Fibroblast of upper back skin (primary cell): ENCODE measurements at places on chromosomes 11 and 22.

DNA sequence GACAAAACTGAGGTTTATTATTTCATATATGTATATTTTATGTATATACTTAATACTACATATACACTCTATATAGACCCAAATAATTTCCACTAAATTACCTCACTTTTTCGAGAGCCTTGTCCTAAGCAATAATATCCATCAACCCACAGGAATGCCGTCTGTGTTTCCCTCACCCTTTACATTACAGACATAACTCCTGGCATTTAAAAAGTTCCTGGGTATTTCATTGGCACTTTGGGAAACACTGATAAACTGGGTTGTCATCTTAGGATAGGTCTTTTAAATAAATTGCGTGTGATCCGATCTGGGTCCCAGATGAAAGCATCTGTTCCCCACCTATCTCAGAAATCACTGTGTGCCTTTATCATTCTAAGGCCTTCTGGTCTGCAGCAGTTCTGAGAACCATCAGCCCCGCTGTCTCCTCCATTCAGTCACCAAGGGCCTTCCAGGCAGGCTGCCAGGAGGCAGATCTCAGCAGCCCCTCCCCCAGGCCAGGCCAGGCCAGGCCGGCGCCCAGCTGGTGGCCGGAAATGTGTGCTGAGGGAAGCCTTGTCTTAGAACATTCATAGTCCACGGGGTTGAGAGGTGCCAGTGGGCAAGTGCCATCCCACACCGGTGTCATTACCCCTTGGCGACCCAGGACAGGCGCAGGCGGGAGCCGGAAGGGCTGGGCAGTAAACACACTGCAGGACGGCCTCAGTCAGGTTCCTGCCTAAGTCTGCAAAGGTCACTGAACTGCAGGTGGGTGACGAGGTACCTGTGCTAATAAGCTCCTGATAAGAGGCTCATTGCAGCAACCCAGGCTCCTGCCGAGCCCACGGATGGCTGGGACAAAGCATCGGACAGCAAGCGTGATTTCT is 3.3 kb downstream of the FGF19 start:
- peak; percentile 62 for DNase-seq

DNA sequence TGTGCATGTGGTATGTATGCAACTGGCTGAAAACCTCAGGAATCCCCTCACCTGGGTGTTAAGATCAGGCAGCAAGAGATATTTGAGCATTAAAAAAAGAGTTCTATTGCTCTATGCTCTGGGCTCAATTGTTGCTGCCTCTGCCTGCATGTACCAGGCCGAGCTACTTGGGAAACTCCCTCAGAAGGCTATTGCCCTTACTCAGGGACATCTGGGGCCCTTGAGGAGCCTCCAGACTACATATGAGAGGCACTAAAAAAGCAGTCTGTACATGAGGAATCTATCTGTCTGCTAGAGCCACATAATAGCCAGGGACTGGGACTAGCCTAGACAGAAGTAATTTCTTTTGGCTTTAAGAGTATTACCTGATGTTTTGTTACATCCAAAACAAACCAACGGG is 120.1 kb downstream of the SWAP70 start:
- no peak for DNase-seq

DNA sequence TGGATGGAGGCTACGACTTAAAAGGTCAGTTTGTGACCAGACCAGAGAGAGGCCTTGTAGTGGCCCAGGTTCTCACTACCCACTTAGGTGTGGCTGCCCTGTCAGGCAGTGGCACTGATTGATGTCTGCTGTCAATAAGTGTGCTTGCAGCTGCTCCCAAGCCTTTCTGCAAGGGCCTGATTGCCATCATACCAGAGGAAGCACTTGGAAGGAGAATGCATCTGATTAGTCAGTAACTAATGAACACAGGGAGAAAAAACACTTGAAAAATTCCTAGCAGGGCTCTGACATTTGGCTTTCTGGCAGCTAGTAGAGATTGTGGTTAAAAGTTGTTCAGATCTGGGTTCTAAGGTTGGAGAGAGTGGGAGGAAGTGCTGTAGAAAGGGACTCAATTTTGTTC is 107.5 kb downstream of the NAV2 start:
- peak; percentile 71 for DNase-seq

- peak; percentile 58 for DNase-seq
Observed at GRCh38 chr11:74783241-74783871, 34.7 kb downstream of the RNF169 start.

DNA sequence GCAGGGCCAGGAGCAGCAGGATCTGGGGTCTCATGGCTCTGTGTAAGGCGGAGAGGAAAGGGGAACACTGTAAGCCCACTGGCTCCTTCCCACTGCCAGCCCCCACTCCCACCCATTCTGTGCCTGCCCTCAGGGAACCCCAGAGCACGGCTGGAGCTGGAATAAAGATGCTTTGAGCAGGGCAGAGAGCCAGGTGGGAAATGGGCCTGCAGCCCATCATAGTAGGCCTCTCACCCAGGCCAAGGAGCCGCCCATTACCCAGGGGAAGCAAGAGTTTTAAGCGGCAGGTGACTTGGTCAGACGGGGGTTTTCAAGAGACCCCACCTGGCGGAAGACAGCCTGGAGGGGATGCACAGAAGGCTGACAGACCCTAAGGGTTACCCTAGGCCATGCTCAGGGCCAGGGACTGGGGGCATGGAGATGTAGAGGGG is 4.6 kb downstream of the LRRC32 start:
- no peak for DNase-seq

- peak; percentile 90 for DNase-seq
Observed at GRCh38 chr11:118938491-118939403, 13.0 kb upstream of the BCL9L start.

DNA sequence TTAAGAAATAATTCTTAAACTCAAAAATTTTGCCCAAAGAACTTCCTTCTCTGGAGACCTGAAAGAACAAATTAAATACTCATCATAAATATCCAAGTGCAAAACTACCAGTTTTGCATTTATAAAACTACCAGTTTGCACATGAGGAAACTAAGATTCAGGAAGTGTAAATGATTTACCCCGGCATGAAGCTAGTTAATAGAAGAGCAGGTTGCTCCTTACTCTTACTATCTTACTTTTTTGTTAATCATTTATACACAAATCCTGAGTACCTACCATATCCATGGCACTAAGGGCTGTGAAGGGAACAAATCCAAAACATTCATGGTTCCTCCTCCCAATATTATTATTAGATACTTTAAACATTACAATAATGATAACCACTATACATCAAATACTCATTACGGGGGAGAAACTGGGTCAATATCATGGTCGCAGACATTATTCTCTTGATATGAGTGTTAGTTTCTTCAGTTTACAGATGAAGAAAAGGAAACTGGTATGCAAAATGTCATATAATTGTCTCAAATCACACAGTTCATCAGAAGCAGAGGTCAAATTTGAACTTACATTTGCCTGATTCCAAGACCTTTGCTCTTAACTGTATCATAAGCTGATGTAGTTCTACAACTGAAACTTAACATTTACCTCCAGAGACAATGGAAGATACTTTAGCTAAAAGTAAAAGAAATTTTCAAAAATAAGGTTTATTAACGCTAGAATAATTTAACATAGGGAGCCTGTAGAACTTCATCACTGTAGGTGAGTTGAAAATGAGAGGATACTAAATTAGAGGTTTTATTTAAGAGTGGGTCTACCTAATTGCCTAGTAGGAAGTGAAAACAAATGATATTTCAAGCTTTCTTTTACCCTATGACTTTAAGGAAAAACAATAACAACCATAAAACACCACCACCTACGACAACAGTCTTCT is 74.5 kb downstream of the FAM76B start:
- DNase-seq, result no peak

GRCh38 chr11:113141010-113141409 is 173.4 kb upstream of the TTC12 start:
- no peak for DNase-seq

DNA sequence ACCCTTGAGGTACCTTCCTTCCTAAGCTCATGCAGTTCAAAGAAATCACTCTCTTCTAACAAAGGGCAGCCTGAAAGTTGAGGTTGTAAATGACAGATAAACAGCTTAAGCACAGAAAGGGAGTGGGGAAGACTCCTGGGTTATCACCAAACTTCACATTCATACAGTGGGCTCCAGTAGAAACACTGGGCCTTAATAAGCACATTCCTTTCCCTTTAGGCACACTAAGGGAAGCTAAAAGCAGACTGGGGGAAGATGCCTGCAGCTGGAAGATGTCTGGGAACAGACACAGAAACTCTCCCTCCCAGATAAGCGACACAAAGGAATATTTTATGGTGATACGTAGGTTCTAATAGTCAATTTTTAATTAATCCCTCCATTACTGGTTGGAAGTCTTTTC is 350.3 kb upstream of the MPPED2 start:
- DNase-seq, result peak; percentile 57

DNA sequence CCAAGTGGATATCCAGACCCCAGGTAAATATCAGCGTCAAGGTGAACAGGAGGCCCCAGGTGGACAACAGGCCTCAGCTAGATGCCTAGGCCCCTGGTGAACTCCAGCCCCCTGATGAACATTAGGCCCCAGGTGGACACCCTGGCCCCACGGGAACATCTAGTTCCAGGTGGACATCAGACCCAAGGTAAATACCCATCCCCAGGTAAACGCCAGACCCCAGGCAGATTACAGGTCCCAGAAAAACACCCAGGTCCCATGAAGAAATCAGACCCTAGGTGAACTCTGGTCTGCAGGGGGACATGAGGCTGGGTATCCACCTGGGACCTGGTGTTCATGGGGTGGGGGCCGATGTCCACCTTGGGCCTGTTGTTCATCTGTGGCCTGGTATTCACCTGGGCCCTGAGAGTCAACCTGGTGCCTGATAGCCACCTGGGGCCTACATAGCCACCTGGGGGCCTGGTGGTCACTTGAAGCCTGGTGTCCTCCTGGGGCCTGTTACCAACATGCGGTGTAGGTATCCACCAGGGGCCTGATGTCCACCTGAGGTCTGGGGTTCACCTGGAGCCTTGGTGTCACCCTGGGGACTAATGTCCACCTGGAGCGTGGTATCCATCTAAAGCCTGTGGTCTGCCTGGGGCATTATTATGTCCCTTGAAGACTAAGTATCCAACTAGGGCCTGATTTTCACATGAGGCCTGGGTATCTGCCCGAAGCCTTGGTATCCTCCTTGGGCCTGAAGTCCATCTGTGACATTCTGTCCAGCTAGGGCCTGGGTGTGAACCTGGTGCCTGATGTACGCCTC is 56.8 kb upstream of the SEPTIN5 start:
- no peak for DNase-seq

GRCh38 chr11:35115688-35116030 is 23.3 kb upstream of the CD44 start:
- no peak for DNase-seq

DNA sequence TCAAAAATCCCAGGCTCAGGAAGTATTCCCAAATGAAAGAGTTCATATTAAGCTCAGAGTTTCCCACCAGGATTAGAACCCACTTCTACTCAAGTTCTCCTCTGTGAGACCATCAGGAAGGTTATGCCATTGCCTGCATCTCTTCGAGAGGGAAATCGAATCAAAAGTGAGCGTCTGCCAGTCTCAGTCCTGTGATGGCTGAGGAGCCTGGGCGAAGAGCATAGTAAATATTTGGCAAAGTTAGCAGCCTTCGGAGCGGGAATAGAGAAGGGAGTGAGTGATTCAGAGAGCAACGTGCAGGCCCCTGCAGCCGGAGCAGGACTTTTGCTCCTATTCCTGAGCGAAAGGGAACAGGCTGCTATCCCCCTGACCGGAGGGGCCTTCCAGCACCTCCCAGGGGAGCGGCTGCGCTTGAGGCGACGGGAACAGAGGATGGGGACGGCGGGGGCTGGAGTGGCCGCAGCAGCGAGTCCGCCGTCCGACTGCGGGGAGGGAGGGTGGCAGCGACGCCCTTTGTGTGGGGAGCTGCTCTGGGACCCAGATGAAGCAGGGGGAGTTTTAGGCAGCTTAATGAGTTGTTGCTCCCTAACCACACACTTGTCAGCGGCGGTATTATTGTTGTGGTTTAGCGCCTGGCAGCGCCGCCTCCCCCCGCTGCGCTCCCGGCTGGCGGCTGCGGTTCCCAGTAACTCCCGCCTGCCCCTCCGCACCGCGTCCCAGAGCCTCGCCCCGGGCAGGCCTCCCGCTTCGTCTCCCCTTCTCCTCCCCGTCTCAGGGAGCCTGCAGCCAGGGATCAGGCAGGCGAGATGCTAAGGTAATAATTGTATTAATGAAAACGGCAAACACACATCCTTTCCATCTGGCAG is 21.7 kb upstream of the NRGN start:
- DNase-seq, result peak; percentile 26

DNA sequence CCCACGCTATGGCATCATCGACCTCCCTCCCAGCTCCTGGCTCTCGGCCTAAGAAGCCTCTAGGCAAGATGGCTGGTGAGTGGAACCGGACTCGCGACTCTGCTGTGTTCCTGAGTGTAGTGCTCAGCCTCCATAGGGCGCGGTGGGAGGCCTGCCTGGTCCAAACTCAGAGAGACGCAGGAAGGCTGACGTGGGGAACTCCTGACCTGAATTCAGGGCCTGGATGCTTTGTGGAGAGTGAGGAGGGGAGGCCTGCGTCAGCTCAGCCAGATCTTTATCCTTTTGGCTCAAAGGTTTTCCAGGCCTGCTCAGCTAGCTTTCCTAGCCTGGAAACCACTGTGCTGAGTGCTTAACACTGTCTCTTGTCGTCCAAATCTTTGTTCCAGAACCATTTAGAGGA is 8.0 kb downstream of the TIRAP start:
- DNase-seq, result no peak

- no peak for DNase-seq
Observed at GRCh38 chr11:115078461-115079438, 400.4 kb downstream of the NXPE2 start.

- DNase-seq, result no peak
Observed at GRCh38 chr11:133156986-133157745, 375.1 kb downstream of the OPCML start.

DNA sequence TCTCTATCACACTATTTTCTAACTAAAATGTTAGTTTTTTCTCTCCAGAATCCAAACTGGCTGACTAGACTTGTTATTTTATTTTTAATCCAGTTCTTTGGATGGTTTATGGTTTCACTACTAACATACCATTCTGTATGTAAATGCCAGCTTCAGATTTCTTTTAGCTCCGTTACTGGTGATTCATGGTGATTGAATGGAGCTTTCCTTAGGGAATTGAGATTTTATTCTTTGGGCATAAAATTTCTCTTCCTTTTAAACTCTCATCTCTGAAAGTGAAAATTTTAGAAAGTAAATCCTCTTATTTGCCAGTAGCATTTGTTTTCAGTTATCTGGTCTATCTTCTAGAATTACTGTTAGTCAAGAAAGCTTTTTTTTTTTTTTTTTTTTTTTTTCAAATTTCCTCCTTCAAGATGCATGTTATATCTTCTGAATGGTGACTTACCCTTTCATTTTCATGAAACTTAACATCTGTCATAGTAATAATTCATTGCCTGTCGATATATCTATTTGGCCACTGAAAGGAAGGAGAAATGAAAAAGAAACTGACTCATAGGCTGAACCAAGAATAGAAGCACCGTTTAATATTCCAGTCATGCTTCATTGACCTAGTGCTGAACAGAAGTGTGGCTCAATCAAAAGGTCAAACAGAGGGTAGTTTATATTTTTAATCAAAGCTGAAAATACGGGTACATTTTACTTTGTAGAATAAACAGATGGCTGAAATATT is 6.4 kb downstream of the ENDOD1 start:
- DNase-seq, result peak; percentile 75

GRCh38 chr11:11577251-11577855 is 44.5 kb downstream of the GALNT18 start:
- no peak for DNase-seq
